ENCODE measurements at places on chromosomes 4 and X.

GRCh38 chrX:7139202-7140081, 8.1 kb upstream of the STS start:
- no peak for DNase-seq

- no peak for DNase-seq
These were observed 84.4 kb downstream of the FBXW7 start for GRCh38 chr4:152451496-152451895.

DNA sequence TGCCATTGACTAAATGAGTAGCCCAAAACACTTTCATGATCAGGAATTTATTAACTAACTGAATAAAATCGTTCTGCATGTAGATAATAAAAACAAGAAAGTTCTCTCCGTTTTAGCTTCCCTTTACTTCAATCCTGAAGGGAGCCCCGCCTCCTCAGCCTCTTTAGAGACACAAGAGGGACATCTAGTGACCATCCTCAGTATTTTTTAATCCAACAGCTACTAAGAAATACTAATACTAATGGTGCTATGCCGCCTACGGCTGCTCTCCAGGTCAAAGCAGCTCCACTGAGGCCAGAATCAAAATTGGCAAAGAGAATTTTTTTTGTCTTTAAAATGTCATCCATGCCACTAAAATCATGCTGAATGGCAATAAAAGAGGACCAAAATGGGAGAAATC, 3.2 kb upstream of the PCDH19 start:
- no peak for DNase-seq

DNA sequence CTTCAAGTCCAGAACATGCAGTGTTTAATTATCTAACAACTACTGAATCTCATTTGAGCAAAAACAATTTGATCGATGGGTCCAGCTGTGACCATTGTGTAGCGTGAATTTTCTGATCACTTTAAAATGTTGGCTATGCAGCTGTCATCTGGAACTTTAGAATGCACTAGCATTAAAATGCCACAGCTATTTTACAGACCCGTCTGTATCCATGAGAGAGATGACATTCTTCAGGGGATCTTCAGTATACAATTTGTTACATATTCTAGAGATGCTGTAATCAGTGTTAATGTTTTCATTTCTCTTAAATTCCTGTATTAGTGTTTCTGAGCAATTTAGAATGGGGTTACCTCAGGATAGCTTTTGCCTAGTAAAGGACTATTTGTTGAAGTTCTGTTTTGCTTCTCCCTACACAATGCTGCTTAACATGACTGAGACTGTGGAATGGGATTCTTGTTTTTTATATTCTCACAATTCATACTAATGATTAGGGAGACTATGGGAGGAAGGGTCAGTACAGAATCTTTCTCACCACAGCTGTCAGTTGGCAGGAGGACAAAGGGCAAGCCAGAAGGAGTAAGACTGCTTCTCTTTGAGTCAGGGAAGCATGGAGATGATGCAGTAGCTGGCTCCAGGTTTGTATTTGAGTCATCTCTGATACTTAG, 13.2 kb upstream of the CTSO start:
- DNase-seq = no peak

GRCh38 chr4:1061056-1061700, 49.8 kb downstream of the FGFRL1 start:
- no peak for DNase-seq

DNA sequence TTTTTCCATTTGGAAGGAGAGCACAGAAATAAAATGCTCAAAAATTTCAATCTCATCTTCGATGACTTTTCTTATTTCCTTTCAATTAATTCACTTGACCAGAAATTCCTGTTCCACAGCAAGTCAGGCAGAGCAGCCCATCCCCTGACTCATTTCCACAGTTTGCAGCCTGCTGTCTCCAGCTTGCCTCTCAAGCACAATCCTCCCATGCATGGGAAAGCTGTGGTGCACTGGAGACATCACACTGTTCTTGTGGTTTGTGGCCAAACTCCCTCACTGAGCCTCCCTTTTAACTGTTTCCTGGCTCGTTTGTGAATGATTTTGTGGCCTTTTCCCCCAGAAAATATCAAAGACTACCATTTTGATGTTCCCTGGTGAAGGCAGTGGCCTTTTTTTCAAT, 114.0 kb upstream of the ENPEP start:
- no peak for DNase-seq

DNA sequence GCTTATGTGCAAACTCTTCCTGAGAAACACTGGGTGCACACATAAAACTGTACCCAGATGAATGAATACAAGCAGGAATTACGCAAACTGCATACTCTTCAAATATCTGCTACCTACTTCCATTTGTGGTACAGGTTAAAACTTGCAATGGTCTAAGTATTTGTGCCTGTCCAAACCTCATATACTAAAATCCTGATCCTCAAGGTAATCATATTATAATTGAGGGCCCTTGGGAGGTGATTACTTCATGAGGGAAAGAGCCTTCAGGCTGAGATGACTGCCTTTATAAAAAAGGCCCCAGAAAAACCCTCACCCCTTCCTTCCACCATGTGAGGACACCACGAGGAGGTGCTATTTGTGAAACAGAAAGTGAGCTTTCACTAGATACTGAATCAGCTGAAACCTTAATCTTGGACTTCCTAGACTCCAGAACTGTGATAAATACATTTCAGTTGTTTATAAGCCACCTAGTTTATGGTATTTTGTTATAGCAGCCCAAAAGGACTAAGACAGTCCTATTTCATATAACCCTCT, 1977.2 kb downstream of the PCDH7 start:
- no peak for DNase-seq

DNA sequence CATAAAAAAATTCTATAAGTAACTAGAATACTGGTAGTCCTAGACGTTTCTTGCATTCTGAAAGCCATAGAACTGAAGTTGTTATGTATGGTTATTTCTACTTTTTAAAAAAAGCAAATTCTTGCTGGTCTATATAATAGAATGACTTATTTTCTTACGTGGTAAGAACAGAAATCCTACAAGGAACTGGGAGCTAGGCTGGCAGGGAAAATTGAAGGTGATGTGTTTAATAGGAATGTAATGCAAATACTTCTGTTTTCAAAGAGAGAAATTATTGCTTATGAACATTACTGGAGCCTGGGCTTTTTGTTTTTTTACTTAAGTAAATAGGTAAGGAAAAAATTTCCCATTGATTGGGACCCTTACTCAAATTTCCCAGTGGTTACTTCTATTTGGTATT, 8.9 kb downstream of the CCNA2 start:
- no peak for DNase-seq

- DNase-seq = no peak
These were observed 96.5 kb upstream of the PUDP start for GRCh38 chrX:7244405-7244804.

DNA sequence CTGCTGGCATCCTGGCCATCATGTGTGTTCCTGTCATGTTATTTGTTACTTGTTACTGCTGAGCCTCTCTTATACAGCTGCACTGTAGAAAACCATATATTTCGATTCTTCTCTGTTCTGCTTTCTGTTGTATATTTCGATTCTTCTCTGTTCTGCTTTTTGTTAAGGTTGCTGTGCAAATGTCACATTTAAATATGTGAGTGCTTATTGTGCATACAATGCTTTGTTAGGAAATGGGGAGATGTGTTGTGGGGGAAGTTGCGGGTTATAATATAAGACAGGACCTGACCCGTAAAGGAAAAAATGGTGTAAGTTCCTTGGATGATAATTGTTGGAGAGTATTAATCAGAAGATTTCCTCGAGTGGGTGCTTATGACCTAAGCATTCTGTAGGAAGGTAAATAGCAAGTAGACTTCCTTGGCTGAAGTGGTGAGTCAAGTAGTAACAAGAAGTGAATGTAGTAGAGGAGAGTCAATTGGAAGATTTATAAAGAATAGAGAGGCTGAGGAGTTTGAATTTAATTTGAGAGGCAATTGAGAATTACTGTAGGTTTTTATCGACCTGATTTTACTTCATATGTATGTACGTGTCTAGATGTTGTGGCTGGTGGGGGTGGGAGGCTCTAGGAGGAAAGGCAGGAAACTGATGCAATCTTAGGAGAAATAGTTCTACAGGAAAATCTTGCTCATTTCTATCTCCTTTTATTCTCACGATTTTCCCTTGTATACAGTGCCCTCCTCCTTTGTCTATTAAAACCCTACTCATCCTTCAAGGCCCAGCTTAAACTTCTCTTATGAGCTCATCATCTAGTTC, 8.5 kb downstream of the OGT start:
- no peak for DNase-seq

- DNase-seq = no peak
These were observed 163.6 kb downstream of the CBR4 start for GRCh38 chr4:168846414-168846813.

- no peak for DNase-seq
These were observed 35.8 kb upstream of the RASGEF1B start for GRCh38 chr4:81507530-81507929.

DNA sequence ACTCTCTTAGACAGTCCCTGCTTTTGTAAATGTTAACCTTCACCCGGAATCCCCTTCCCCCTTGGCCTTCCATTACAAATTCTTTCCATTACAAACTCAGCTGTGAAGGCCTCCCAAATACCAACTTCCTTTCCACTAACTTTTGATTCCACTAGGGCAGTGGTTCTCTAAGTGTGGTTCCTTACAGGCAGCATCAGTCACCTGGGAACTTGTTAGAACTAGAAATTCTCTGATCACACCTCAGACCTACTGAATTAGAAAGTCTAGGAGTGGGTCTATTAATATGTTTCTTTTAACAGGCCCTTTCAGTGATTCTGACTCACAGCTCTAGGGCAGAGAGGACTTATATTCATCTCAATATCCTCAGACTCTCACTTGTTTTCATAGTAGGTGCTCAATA, 19.0 kb upstream of the MRPL1 start:
- DNase-seq = no peak

GRCh38 chr4:76892601-76893000, 5.3 kb downstream of the SOWAHB start:
- no peak for DNase-seq

- no peak for DNase-seq
These were observed 1.3 kb downstream of the PARM1 start for GRCh38 chr4:74934016-74934831.

DNA sequence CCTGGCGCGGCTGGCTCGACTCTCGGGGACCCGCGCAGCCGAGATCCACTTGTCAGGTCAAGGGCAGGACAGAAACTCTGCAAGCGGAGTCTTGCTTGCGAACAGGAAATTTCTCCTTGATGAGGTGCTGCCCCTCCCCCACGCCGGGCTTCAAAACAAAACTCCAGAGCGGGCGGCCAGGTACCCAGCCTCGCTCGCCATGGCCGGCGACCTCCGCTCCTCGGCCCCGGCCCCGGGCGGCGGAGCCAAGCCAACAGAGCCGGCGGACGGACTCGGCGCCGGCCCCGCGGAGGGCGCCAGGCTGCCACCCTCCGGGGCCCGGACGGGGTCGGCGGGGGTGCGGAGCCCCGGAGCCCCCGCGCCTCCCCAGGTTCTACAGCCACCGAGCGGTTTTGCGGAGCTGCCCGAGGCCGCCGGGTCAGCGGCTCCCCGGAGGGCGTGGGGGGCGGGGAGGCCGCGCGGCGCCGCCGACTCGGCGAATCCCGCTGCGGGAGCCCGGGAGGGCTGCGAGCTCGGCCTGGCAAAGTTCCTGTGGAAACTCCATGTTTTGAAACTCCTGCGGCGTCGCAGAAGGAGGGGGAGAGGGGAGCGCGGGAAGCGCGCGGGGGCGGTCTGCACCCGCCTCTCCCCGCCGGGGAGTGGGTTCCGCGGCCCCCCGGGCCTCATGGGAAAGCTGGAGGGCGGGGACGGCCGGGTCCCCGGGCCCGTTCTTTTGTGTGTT, 11.7 kb upstream of the BCOR start:
- DNase-seq = peak; percentile 40

Measured in progenitor cell of endocrine pancreas (in vitro differentiated cells).